NCI-H1417 treated with DMSO at 0.1 percent for 48 hours (cell line): ENCODE measurements at places on chromosomes 3 and 15.

GRCh38 chr15:39624806-39625205 lies 43.9 kb downstream of the THBS1 start:
- no peak for DNase-seq

DNA sequence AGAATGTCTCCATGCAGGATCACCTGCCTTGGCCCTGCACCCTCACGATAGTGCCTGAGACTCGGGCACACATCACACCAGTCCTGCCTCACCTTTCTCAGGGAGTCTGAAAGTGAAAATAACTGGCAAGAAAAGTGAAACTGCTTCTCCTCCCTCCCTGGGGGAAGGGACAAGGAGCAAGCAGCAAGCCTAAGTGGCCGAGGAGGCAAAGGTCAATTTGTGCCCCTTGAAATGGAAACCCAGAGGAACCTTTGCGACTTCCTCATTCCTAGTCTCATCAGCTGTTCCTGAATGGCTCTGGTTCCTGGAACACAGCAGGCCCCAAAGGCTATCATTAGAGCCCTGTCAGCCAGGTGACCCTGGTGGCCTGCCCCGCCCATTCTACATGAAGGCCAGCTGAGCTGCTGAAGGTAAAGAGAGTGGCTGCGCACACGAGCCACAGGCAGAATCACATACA lies 28.0 kb upstream of the SLCO2A1 start:
- no peak for DNase-seq

GRCh38 chr3:112730210-112730609 lies 89.3 kb upstream of the CCDC80 start:
- DNase-seq = no peak

DNA sequence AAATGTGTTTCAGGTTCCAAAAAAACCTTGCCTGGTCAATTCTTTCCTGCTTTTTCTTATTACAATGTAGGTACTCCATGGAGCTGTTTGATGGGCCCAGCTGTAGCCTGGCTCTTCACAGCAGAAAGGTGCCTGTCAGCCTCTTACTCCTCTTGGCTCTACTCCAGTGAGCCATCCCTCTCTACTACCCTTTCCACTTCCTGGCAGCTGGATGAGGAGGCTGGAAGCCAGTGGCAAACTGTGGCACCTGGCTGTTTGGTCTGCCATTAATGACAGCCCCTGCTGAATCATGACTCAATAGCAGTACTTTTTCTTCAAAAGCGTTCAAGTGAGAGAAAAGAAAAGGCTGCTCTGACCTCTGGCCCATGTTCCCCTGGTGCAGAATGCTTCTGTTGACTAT lies 618.1 kb downstream of the PYDC2 start:
- DNase-seq = no peak

- DNase-seq = no peak
These were observed 3.6 kb downstream of the ACTC1 start for GRCh38 chr15:34791701-34792100.

- no peak for DNase-seq
These were observed 57.5 kb upstream of the TMCO5A start for GRCh38 chr15:37876900-37877299.
